Type B pancreatic cell (in vitro differentiated cells): ENCODE measurements at places on chromosomes 2 and 18.

GRCh38 chr18:48412339-48412929 lies 3.3 kb upstream of the ZBTB7C start:
- no peak for DNase-seq

GRCh38 chr2:226995625-226996041 lies 159.8 kb downstream of the RHBDD1 start:
- no peak for DNase-seq

DNA sequence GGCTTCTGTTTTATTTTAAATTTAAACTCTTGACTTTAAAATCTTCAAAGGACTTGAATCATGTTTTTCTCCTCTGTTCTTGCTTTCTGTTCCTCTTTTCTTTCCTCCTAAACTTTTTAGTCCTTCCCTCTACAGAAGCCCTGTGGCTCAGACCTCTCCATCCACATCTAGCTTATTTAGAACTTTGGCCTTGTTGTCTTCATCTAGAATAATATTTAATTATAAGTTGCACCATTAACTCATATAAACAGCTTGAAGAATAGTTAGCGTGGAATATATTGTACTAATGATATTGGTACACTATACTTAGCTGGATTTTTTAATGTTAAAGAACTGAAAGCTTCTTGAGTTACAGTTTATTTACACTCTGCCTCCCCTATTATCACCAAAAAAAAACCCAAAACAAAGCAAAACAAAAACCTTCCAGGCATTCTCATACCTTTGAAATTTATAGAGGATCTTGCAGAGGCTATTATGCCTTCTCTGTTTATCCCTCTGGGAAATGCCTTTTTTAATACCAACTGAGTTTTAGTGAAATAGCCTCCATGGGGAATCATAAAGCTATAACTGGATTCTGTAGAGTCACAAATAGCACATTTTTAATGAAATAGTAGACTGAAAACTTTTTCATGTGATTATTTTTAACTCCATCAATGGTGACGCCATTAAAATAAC lies 9.2 kb upstream of the CCDC141 start:
- DNase-seq: no peak

DNA sequence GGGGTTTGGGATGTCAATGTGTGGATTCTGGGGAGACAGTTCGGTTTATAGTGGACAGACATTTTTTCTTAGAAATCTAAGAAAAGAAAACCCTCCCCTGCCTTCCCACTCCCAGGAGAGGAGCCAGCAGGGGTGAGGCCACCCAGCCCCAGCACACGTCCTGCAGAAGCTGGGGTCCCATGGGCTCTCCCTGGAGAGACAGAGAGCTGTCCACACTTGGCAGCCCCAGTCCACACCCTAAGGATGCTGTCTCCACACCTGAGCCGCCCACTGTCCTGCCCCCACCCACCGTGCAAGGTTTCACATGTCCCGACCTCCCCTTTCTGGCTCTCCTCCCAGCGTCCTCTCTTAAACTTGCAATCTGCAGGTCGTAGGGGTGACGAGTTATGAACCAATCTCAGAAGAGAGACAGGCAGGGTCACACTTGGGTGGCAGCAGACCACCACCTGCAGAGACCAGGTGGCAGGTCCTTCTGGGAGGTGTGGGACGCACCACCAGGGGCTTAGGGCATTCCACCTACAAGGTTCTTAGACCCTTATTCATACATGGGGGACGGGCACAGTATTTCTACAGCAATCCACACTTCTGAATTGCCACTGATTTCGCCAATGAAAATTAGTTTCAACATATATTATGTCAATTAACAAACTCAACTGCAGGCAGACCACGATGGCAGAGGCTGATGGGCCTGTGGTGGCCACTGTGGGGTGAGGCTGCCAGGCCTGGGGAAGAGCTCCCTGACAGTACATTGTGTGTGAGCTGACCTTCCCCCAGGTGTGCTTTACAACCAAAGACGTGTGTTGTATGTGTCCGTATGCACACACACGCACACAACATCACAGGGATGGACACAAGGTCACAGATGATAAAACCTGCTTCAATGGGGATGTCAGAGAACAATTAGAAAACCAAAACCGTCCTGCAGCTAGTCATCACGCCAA lies 158.5 kb downstream of the TPO start:
- no peak for DNase-seq

- no peak for DNase-seq
Measured at GRCh38 chr2:226715347-226715990, 84.2 kb downstream of the IRS1 start.

- peak; percentile 29 for DNase-seq
Measured at GRCh38 chr2:239714116-239714515, 311.0 kb downstream of the NDUFA10 start.

GRCh38 chr18:36893227-36893626 lies 64.3 kb downstream of the KIAA1328 start:
- DNase-seq: no peak

DNA sequence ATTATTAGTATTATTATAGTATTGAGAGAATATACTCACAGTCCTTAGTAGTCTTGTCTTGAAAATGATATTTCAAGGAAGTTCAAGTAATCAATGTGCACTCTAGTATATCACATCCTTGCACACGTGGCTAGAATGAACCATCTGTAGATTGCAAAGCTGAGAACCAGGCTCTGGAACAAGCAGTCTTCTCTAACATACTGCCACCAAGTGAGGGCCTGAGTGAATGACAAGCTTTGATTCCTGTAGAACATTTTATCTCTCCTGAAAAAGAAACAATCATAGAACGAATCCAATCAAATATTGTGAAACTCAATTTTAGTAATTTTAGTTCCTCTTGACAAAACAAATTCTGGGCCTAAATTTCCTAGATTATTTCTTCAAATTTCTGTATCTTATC lies 55.3 kb upstream of the SULT1C3 start:
- DNase-seq: no peak

- DNase-seq: no peak
Measured at GRCh38 chr2:181300600-181301291, 156.4 kb upstream of the ITGA4 start.

DNA sequence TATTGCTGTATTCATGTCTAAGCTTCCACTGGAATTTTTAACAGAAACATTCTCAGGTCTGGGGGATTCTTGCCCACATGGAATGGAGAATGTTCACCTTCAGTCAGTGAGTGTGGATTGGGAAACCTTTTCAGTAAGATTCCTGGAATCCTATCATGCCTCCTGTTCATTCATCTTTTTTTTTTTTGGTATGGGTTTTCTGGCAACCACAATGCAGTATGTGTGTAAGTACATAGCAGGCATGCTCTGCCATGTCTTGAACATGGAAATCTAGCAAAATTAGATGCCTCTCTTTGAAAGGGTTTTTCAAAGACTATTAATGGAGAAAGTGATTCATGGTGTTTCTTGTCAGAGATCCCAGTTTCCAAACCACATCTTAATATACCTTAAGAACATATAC lies 176.5 kb downstream of the LTBP1 start:
- DNase-seq: no peak

- no peak for DNase-seq
Measured at GRCh38 chr2:56185101-56185581, 1.4 kb downstream of the CCDC85A start.

GRCh38 chr2:64819361-64819760 lies 165.6 kb upstream of the SERTAD2 start:
- no peak for DNase-seq

DNA sequence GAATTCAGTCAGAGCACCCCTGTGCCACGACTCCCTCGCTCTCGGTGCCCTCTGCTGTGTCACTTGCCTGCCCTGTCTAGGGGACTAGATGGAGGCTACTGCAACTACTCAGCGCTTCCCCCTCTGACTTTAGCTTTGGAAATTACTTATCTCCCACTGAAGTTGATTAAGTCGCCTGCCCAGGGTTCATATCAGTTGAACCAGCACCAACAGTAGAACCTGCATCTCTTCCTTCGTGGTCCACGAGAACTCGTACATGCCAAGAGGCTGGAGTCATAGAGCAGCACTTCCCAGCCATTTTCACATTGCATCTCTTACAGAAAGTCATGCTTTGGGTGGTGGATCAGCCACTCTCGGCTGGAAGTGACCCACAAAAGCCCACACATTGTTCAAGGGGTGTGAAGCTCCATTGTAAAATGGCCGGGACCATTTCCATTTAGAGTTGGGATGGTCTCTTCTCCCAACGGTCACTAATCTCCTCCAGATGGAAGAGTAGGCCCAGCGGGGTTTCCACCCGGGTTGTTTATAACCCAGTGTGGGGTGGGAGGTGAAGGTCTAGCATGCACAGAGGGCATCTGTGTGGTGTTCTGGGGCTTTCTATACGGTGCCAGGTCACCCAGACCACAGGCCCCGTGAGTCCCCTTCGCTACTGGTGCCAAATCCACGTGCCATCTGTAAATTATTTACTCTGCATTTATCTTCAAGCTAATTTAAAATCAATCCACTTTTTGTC lies 38.0 kb downstream of the STEAP3 start:
- no peak for DNase-seq

- no peak for DNase-seq
Measured at GRCh38 chr18:35089891-35090550, 48.8 kb downstream of the MAPRE2 start.

DNA sequence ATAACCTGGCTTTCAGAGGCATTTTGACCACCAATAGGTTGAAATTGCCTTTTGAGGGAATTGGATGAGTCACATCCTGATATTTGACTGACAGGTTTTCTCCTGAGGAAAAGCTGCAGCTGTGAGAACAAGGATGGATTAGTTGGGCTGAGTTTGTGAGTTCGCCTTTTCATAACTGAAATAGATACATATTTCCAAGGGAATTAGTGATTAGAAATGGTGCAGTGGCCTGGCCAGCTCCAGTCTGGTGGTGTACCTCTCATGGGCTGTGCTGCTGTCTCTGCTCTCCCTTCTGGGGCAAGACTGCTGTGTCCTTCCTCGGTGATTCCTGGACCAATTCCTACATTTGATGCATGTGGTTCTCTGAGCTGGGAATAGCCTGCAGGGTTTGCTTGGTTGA lies 341.3 kb downstream of the TSN start:
- DNase-seq: no peak

DNA sequence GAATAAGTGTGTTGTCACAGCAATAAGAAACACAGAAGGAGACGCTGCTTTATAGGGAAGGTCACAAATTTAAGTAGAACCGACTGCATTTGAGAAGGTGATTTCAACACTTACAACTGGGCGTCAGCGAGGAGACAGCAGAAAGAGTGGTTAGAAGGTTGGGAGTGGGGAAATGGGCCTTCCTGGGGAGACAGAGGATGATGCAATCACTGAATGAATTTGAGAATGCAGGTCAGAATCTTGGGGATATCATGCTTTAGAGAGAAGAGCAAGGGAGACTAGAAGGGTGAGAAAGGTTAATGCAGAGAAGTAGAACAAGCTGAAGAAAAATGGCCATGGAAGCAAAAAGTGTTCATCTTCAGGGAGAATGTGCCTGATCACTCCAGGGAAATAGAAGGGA lies 616.1 kb upstream of the FAM98A start:
- DNase-seq: no peak

- no peak for DNase-seq
Measured at GRCh38 chr2:223262946-223263345, 211.0 kb downstream of the KCNE4 start.

DNA sequence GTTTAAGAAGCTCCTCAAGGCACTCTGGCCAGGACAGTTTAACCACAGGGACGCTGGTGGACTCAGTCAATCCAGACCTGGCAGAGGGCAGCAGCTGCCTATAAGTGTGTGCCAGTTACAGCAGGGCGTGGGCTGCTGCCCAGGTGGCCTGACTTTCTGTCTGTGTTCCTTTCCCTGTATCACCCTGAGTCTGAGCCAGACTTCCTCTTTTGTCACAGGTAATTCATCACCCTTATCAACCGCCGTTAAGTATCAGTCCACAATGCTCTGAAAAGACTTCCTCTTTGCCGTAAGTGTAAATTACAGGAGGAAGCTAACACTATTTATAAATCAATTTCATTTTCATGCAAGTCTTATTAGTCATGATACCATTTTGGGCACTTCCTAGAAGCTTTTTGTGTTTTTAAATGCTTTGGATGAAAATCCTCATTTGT lies 7.0 kb downstream of the LPIN1 start:
- DNase-seq: no peak

DNA sequence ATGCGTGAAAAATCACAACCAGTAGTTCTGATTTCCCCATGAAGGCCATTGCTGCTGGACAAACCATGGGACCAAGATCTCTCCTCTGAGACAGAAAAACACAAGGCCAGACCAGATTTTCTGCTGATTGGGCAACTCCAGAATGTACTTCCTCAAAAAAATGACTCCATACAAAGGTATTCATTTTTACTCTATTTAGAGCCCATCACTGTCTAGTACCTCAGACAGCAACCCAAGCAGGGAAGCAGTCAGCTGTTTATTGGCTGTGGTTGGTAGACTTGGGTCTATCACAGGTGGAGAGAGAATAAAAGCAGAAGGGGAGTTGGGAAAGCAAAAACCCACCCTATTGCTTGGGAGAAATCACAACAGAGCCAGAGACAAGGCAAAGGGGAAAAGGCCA lies 219.9 kb downstream of the PIK3C3 start:
- DNase-seq: no peak

DNA sequence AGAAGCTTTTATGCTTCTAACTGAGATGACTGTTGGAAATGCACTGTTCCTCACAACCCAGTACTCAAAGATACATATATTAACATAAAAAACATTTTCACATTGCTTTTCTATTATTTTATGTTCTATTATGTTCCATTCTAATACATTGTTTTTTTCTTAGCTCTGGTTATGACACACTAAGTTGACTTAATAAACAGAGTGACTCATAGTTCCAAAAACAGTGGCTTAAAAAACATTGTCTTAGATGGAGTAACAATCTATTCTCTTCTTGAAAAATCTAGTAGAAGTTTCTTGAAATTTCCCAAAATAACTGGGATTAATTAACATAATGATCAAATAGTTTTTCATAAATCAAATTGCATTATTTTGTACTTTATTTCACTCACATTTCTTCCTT lies 328.2 kb upstream of the LRATD1 start:
- DNase-seq: no peak

DNA sequence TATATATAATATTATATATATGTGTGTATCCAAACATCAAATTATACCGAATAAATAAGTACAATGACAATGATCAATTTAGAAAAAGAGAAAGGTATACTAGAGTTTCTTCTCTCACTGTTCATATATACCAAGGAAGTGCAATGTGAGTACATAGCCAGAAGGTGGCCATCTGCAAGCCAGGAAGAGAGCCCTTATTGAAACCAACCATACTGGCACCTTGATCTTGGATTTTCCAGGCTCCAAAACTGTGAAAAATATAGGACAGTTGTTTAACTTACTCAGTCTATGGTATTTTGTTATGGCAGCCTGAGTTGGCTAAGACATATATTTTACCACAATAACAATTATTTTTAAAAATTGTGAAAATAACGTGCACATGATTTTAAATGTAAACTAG lies 1490.2 kb upstream of the SLC39A10 start:
- no peak for DNase-seq

DNA sequence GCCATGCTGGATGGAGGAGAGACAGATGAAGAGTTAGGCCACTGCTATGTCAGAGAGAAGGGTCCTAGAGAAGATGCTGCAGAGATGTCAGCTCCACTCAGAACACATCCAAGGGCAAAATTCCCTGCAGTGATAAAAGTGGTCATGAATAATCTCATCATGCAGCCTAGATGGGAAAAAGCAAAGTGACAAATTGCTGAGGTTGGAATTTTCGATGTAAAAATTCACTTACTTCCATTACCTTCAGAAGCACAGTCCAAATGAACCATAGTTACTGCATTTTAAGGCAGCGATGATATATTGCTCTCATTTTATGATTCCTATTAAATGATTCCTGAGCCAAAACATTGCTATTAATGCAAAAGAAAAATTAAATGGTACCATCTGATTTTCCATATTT lies 16.4 kb downstream of the ANKRD29 start:
- DNase-seq: no peak
